ENCODE measurements at places on chromosomes 5 and 9. TPM values are rescaled to one million over a fixed set of nuclear protein-coding genes. Genes with fewer than 3 reads are reported as not detected.

Gene SLC45A2
- total RNA-seq, result 0.13 TPM

Gene PCDHB16
- 4.4 TPM for total RNA-seq

Gene CAMK2A
- total RNA-seq, result 0.86 TPM

Gene IFNA13
- not detected for total RNA-seq

Gene GLRA1
- total RNA-seq, result not detected

Gene LURAP1L
- 11.7 TPM for total RNA-seq

Gene WNT8A
- not detected for total RNA-seq

Gene PCDHGA8
- total RNA-seq, result 5.7 TPM

Gene ADAMTS16
- total RNA-seq, result 0.26 TPM

Gene ZNF608
- 14.0 TPM for total RNA-seq

Gene LCN2
- total RNA-seq, result not detected

Gene IFNB1
- total RNA-seq, result not detected

Gene PAX5
- total RNA-seq, result not detected

Gene DIPK1B
- 0.13 TPM for total RNA-seq

Gene FER
- total RNA-seq, result 62.4 TPM

Gene TESK1
- total RNA-seq, result 18.9 TPM

Gene GTF3C5
- 35.7 TPM for total RNA-seq

Measured in articular chondrocyte of knee joint (primary cell).